ENCODE measurements at places on chromosomes 5 and 9.

- no peak for DNase-seq
These were observed 15.8 kb upstream of the KIF4B start for GRCh38 chr5:154997746-154998145.

DNA sequence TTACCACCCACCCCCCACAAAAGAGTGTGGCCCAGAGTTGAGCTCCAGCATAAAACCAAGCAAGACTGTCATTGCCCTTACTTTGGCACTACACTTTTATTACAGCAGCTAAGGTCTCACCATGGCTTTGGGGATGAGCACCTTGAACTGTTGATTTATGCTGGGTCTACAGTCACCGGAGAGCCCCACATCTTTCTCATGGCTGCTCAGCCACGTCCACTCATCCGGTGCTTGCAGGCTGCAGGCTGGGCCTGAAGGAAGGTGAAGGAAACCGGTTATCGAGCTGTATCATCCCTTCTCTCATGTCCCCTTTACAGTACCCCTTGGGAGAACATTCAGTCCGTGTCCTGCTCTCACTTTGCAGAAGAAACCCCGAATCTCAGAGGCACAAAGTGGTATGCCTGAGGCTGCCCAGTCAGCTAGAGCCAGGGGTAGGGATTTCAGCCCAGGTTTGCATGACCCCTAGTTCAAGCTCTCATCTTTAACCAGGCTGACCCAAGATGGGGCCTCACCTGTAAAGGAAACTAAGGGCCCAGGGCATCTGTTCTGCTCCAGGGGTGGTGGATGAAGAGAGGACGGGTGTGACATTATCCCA is 11.6 kb downstream of the TMOD1 start:
- no peak for DNase-seq

GRCh38 chr9:109926421-109926869 is 146.4 kb downstream of the PALM2AKAP2 start:
- no peak for DNase-seq

- no peak for DNase-seq
These were observed 177.8 kb downstream of the NSG2 start for GRCh38 chr5:174223355-174223754.

DNA sequence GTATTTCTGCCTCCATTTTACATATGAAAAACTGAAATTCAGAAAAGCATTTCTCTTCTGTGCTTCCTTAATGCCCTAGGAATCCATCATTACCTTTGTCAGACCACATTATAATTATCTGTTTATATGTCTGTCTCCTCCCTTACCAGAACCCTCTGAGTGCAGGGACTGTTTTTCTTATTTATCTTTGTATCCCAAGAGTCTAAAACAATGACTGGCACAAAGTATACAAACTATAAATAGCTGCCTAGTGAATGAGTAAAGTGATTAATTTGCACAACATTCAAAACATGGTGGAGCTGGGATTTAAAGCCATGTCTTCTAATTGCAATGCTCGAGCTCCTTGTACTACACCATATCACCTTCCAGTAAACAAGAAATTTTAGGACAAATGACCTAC is 49.3 kb upstream of the HK3 start:
- DNase-seq: no peak

DNA sequence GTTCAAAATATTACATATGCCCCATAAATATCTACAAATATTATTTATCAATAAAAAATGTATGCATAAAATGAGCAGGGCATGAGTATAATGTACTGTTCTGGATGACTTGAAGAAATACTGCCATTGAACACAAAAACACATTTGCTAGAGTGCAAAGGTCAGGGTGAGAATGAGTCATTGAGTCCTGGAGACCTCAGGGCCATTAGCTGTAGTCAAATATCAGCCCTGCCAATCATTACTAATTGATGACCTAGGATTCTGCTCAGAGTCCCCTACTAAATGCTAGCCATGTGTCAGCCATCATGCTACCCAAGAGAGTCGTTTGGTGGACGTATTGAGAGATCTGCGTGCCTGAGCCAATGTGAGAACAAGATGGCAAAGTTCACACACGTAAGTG is 80.3 kb upstream of the FAM169A start:
- DNase-seq: no peak
